ENCODE measurements at places on chromosomes 7 and 10.

GRCh38 chr10:112282086-112282485, 1.1 kb upstream of the TECTB start:
- no peak for DNase-seq

DNA sequence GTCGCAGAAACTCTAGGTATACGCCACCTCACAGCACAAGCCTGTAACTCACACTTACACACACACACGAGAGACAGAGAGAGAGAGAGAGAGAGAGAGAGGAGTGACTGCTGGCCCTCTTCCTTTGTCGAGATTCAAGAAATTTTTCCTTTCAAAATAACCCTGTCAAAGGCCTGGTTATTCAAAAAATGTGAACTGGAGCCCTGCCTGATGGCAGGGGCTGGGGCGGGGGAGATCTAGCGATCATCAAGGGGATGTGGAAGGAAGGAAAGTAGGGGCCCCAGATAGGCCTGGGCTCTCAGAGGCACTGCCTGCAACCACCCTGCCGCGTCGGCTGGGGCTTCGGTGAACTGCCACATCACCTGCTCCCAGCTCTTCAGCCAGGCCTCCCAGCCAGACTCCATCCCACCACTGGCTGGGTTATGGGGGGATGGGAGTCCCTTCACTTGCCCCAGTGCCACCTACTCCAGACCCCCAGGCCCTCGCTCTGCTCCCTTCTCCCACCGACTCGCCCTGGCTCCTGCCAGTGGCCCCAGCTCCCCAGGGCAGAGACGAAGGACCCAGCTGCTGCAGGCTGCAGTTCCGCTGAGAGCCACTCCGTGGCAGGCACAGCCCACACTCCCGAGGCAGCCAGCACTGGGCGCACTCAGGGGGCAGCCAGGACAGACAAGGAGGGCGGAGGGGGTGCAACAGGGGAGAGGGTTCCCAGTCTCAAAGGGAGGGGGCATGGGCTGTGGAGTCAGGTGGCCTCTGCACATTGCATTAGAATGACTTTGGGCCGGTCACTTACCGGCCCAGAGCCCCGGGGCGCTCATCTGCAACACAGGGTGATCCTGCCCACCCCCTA, 15.3 kb downstream of the KCNH2 start:
- peak; percentile 54 for DNase-seq

GRCh38 chr7:5296611-5297226, 14.0 kb downstream of the SLC29A4 start:
- peak; percentile 63 for DNase-seq

DNA sequence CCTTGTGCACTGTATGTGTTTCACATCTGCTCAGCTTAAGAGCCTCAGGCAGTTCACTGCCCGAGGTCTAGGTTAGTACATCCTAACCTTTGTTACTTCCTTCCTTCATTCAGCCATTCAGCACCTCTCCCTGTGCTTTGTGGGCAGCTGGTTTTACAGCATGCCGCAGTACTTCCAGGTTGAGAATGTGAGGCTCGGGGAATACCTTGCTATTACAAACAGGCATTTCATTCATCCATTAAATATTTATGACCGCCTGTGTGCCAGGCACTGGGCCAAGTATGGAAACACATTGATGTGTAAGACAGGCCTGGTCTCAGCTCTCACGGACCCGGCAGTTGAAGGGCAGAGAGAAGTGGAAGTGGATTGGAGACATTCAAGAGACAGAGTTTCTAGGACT, 82.4 kb downstream of the SHH start:
- no peak for DNase-seq

- DNase-seq = no peak
Measured at GRCh38 chr10:119655566-119656001, 4.4 kb downstream of the BAG3 start.

DNA sequence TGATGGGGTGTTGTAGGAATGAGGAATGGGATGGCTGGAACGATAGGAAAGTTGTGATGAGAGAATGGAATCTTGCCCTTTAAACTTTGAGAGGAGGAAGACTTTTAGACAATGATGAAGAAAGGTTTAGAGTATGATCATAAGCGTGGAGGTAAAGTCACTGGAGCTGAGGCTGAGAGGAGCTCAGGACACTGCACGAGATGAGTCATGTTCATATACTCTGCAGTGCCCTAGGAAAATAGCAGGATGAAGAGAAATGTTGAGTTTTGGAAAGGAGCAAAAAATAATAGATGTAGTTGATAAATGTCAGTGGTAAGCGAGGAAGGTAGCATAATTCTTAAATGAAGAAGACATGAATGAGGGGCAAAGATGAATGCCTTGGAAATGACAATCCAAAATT, 28.3 kb upstream of the CUL1 start:
- DNase-seq = no peak

- peak; percentile 91 for DNase-seq
Measured at GRCh38 chr10:79286318-79286951, 60.8 kb upstream of the PPIF start.

DNA sequence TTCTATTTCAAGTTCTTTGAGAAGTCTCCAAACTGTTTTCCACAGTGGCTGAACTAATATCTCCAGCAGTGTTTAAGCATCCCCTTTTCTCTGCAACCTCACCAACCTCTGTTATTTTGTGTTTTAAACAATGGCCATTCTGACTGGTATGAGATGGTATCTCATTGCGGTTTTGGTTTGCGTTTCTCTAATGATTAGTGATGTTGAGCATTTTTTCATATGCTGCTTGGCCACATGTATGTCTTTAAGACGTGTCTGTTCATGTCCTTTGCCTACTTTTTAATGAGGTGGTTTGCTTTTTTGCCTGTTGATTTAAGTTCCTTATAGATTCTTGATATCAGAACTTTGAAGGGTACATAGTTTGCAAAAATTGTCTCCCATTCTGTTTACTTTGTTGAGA, 156.6 kb upstream of the IMMP2L start:
- DNase-seq = no peak

DNA sequence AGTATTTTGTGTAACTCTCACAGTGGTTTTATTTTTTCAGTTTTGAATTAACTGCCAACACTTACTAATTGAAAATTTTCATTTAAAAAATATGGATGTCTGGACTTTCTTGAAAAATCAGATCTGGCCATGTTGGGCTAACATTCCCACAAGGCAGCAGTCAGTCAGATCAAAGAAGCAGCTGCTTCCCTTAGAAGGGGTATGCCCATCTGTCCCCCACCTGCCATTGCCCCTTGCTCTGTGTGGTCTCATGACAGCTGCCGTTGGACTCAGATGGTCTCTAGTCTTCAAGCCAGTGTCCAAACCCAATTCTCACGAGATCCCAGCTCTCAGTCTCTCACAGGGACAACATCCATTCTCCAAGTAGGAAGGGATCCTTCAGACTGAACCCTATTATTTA, 212.1 kb upstream of the GHITM start:
- no peak for DNase-seq

DNA sequence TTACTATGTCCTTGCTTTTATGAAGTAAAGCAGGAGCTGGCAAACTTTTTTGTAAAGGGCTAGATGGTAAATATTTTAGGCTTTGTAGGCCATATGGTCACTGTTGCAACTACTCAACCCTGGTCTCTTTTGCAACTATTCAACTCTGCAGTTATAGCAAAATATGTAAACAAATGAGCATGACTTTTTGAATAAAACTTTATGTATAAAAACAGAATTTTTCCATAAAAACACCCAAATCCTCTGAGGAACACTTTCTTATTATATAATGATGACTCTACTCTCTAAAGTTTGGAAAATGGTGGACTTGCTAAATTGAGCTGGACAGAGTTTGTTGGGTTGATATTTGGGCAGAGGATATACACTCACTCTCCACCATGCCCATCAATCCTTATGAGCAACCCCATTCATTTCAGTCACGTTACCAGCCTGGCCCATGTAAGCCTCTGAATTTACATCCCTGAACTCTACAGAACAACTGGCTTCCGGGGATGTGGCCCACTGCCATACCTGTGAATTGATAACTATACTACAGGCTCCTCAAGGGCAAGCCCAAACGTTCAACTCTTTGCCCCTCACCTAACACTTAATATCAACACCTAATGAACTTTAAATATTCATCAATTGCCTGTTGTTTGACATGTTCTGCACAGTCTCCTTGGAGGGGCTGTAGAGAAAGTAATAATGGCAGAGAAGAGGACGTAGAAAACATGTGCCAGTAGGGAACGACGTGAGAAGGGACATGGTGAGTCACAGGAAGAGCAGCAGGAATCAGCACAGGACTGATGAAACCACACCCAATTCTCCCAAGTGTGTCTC, 37.6 kb downstream of the SGMS1 start:
- no peak for DNase-seq

- no peak for DNase-seq
Measured at GRCh38 chr7:95046494-95047240, 139.3 kb downstream of the PPP1R9A start.

DNA sequence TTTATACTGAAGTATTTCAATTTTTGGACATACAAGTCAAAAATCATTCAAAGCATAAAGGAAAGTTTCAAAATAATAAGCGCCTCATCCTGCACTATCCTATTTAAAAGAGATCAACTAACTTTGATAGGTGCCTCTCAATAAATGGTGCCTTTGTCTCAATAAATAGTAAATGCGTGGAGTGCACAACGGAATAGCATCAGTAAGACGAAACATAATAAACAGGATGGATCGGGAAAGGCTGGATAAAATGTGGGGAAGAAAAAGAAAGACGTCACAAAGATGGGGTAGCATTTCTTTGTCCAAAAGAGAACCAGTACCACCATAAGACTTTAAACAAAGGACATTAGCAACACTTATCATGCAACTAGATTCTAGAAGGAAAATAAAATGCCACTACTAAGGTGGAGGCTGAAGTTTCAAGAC, 571 bp upstream of the PRKAR2B start:
- DNase-seq = no peak

DNA sequence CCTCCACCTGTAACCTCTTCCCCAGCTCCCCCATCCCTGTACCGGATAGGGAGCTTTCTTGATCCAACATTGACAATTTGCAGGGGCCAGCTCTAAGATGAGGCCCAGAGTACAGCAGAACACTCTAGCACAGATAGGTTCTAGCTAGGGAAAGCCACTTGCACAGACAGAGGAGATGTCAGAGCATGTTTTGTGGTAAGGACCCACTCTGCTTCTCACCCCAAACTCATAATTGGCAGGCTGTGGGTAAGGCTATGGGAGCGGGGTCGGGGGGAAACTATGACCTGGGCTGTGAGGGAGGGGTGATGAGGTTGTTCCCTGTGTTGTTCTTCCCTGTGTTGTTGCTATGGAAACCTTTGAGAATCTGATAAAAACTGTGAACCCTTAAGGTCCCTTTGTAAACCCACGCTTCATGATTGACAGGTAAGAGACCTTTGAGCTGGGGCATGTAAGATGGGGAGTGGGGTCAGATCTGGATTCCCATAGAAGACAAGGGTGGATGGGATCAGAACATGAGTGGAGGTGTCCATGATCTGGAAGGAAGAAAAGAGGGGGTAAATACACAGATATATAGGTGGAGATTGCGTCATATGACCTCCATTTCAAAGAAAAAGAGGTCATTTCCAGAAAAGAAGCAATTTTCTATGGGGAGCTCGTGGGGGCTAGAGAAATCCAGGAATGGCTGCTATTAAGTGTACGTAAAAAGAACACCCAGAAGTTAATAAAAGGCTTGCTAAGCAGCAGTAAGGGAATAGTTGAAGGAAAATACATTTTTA, 4.0 kb downstream of the CALD1 start:
- no peak for DNase-seq

GRCh38 chr7:29406366-29406765, 157.3 kb upstream of the PRR15 start:
- DNase-seq = no peak

DNA sequence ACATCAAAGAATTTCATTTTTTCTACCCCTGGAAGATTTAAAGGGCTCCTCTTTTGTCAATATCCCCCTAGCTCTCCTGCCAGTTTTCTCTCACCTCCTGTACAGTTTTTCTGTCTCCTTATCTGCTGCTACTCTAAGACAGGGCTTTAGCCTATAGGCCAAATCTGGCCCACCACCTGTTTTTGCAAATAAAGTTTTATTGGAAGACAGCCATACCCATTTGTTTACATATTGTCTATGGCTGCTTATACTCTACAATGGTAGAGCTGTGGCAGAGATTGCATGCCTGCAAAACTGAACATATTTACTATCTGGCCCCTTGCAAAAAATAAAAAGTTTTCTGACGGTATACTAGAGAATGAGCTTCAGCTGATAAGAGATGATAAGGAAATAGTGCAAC, 37.4 kb upstream of the GARS1 start:
- no peak for DNase-seq

DNA sequence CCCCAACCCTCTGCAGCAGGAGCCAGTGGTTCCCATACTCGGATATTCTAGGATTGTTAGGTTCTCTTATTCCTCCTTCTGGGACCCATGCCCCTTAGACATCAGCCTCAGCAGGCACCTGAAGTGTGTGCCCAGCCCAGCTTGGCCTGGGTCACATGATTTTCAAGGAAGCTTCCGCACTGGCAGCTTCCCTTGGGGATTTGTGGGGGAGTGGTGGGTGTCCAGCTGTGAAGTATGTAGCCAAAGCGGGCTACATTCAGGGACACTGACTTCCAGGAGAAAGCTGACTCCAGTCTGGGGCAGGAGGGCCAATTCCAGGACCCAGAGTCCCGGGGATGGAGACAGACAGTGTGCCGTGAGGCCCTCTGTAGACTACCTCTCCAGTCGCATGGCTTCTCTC, 1.3 kb downstream of the LDB1 start:
- DNase-seq = no peak

DNA sequence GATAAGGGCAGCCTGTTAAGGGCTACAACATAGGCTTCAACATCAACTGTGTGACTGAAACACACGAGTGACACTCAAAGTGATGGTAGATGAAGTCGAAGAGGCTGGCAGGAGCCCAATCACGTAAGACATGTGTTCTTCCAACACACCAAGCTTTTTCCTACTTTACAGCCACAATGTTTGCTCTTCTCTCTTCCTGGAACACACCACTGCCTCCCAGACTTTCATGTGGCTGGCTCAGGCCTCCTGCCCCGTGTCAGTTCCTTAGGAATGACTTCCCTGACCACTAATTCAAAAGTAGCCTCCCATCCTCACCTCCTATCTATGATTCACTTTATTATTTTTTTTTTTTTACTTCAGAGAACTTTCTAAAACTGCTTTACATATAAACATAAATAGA, 209.2 kb downstream of the GPAM start:
- DNase-seq = no peak

DNA sequence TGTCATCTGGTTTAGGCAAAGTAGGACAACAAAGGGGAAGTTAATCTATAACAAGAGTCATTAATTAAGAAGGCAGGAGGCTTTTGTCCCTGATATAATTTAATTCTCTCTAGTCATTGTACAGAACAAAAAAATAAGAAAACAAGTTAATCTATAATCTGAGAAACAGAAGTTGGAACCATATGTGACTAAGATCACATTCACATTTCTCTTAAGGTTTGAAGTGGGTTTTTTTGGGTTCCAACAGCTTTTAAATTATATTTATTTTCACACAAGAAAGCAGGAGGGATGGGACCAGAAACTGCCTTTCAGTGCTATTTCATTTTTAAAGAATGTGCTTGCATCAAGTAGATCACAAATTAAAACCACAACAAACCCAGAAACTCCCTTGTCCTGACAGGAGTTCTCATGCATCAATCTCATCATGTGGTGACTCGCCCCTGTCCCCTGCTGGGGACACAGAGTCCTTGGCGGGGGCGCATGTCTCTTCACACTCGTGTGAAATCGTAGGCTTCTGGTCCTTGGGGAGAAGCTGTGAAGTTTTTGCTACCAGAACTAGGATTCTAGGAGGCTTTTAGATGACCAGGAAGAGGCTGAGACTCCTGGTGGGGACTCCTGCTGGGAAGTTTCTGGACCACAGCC, 10.1 kb upstream of the OPN4 start:
- DNase-seq = no peak

Measured in activated gamma-delta T cell treated with Interleukin-2 at 50 U/mL for 16 hours (primary cell).